ENCODE measurements at places on chromosomes 11 and 22. TPM values are rescaled to one million over a fixed set of nuclear protein-coding genes. Genes with fewer than 3 reads are reported as not detected.
A peak's percentile ranks its signal among the peaks of the same experiment; 100 is the strongest.

SCGB1C1 gene
- total RNA-seq, result not detected

- DNase-seq, result no peak
Observed at GRCh38 chr22:44260216-44261035, 52.3 kb downstream of the SHISAL1 start.

DNA sequence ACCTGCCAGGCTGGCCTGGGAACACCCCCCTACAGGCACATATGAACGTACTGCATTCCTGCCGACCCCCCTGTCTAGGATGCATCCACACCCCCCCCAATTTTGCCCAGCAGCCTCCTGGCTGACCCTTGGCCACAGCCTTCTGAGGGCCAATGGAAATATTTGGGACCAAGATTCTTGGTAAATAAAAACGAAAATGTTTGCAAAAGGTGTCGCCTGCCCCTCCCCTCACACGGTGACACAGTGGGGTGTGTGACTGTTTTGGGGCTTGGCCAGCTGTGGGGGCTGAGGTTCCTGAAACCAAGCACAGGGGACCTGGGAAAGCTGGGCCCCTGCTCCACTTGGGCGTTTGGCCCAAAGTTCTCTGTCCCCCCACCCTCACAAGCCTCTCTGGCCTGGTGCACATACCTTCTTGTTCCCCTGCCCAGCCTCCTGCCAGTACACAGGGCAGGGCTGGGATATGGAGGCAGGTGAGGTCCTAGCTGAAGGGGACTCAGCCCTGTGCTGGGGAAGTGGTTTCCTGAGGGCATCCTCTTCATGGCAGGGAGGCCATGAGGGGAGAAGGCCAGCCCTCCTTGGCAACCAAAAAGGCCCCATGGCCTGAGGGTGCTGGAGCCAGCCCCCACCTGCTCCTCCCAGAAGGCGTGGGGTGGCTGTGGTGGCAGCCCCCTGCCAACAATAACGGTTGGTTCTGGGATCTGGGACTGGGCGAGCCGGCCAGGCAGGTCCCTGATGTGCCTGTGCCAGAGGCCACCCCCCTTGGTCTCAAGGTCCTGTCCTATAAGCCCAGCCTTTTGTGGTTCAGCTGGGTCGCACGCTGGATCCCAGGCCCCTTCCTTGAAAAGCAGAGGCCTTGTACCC is 2.1 kb upstream of the CRACR2B start:
- DNase-seq, result no peak

DNA sequence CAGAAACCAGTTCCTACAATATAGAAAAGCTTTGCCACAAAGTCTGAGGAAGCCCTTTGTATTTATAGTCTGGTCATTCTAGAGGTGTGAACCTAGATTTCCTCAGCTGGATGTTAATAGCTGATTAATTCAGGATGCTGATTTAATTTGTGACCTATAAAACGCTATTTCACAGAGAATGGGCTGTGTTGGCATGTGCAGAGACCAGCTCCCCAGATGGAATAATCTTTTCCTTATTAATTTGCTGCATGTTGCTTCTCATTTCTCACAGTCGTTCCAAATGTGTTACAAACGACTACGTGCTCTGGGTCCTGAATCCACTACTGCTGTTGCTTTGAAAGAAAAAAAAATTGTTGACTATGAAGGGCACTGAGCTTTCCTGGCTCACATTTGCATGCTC is 49.3 kb downstream of the BDNF start:
- no peak for DNase-seq

GGTLC3 gene
- total RNA-seq, result not detected

GRCh38 chr11:128254941-128255340 is 332.4 kb downstream of the ETS1 start:
- no peak for DNase-seq

- DNase-seq, result no peak
Observed at GRCh38 chr11:75403037-75403436, 3.7 kb downstream of the RPS3 start.

NXPE2 gene
- total RNA-seq, result not detected

- DNase-seq, result peak; percentile 73
Observed at GRCh38 chr11:31487848-31488247, 21.6 kb downstream of the IMMP1L start.

DNA sequence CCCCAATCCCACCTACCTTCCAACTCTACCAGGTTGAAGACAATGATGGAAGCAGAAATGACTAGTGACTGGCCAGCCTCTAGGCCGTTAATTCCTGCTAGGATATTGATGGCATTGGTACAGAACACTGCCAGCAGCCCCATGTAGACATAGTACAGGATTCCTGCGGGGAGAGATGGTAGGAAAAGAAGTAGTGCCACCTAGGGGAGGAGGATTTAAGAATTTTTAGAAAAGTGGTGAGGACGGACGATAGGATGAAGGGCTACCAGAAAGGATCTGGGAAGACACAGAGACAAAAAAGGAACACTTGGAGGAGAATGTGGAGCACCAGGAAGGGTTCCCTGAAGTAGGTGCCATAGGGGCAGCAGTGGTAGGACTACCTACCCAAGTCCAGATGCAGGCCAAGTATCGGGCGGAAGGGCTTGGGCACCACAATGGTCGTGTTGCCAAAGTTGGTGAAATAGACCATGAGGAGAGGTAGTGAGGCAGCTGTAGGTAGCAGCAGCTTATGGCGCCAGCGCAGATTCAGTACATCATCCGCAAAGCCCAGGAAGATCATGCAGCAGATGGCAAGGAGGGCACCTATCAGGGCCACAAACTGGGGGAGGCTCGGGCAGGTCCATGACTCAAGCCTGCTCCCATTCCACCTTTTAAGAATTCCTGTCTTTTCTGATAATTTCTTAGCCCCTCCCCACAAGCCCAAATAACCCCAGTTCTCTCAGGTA is 1.2 kb downstream of the DPAGT1 start:
- DNase-seq, result peak; percentile 54

- DNase-seq, result peak; percentile 68
Observed at GRCh38 chr11:71252770-71253730, 673 bp upstream of the SHANK2 start.

DNA sequence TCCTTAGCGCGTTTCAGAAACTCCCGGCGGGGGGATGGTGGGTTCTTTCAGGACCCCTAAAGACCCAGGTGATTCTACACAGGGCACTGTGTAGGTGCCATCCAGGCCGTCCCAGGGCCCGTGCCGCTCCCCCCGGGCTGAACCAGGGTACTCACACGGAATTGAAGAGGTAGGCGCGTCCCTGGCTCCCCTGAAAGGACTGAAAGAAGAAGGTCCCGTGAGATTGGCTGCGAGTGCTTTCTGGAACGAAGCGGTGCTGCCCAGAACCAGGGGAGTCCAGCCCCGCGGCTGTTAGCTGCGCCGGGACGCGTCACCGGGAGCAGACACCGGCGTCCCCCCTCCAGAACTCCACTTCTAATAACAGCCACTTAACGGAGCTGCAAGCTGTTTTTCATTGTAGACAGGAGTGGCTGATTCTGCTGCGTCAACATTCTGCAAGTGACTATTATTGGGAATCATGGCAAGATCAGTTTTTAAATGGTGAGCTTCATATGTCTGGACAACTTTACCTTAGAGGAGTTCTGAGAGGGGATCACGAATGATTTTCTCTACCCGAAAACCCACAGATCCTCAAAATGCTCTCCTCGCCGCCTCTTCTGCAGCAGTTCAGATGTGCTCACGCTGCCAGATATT is 31.8 kb downstream of the YPEL1 start:
- no peak for DNase-seq

- peak; percentile 54 for DNase-seq
Observed at GRCh38 chr11:57357856-57358255, 19.7 kb downstream of the P2RX3 start.

- no peak for DNase-seq
Observed at GRCh38 chr11:13008625-13009475, at the start of gene RASSF10. TSS of gene RASSF10 (plus strand) at chr11:13009316. CDS start at chr11:13009577, 261 bp downstream.

Measured in IMR-90 (cell line).